ENCODE measurements at places on chromosomes 3 and 15. TPM values are rescaled to one million over a fixed set of nuclear protein-coding genes. Genes with fewer than 3 reads are reported as not detected.

- no peak for DNase-seq
Measured at GRCh38 chr3:180184816-180185215, 148.1 kb upstream of the PEX5L start.

GRCh38 chr3:179872842-179873241 is 163.9 kb downstream of the PEX5L start:
- DNase-seq = peak; percentile 11

GRCh38 chr15:74788042-74788682 is 6.3 kb downstream of the CSK start:
- no peak for DNase-seq

DNA sequence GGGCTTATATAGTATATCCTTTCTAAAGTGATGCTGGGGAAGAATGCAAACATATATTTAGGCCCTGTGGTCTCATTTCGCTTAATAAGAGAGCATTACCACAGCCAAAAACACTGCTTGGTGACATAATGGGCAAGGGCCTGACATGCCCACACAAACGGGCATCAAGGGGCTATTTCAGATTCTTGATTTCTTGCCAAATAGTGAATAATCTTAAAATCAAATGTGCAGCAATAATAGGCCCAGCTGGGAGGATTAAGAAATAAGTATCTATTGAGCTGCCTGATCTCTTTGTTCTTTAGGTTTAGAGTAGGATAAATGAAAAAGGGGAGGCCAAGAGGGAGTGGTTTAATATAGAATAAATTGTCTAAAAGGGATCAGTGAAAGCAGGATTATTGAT is 241.0 kb upstream of the GBE1 start:
- DNase-seq = no peak

GRCh38 chr15:98311566-98312188 is 336.7 kb upstream of the IGF1R start:
- peak; percentile 86 for DNase-seq

- DNase-seq = peak; percentile 97
Measured at GRCh38 chr3:151293127-151293526, 14.8 kb upstream of the P2RY14 start.

- DNase-seq = no peak
Measured at GRCh38 chr3:27596334-27596841, 112.2 kb upstream of the SLC4A7 start.

DNA sequence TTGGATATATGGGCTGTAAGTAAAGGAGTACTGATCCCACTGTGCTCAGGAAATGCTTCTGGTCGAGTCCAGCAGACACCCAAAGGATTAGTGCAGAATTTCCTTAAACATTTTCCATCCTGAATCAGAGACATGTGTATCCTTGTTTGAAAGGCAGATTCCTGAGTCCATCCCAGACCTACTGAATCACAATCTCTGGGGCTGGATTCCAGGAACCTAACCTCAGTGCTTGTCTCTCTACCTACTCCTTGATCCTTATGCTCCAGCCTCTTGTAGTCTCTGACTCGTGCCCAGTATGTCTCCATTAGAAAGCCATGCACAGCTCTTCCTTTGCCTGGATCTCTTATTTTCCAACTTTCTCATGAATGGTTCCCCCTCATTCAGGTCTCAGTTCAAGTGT is 585.8 kb downstream of the NLGN1 start:
- DNase-seq = no peak

- no peak for DNase-seq
Measured at GRCh38 chr3:100865442-100865841, 127.8 kb downstream of the ABI3BP start.

DNA sequence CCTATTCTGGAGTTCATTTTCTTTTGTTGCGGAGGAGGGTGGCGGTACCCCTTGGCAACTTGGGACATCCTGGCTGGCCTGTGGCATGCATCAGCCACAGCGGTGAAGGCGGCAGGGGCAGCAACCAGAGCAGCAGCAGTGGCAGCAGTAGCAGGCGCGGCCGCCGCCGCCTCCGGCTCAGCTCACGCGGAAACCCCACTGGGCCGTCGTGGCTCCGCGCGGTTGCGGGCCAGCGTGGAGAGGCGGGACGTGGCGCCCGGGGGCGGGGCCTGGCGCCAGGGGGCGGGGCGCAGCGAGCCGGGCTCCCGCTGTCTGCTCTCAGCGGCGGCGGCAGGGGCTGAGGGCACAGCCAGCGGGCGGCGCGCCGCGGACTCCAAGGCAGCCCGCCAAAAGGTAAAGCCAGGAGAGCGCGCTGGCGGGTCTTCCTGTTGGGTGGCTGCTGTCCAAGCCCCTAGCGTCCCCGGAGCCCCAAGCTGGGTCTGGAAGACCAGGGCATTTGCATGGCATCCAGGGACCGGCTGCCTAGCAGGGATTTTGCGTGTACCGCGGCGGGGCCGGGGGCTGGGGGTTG is 334.4 kb upstream of the THRB start:
- DNase-seq = peak; percentile 15

- no peak for DNase-seq
Measured at GRCh38 chr3:132407025-132407424, 10.3 kb upstream of the DNAJC13 start.

DNA sequence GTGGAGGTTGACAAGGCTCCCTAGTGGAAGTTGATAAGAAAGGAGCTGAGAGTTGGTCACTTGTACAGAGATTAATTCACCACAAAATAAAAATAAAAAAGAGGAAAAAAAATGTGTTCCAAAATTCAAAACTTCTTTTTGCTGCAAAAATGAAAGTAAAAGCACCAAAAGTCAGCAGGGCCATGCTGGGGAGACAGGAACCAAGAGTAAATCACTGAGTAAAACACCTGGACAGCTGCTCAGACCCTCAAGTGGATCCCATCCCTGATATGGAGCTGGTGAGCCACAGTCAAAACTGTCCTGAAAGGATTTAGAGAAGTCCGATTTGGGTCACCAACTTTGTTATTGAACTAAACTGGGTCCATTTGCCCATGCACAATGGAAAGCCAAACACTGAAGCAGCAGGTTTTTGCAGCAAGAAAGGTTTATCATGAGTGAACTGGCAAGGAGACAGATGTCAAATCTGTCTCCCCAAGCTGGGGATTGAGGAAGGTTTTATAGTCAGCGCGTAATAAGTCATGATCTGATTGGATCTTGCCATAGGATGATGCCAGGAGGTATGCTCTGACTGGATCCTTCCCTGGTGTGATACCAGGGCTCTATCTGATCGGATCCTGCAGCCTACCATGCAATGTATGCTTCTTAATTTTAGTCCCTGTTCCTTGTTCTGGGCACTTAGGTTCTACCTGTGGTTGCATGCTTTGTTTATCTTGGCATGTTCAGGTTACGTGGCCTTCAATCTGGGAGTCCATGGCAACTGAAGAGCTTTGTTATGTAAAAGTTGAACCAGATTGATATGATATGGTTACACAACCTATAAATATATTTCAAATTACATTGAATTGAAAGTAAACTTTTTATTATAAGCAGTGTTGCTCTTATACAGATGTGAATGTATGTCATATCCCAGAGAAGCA is 313.2 kb downstream of the POLQ start:
- no peak for DNase-seq

DNA sequence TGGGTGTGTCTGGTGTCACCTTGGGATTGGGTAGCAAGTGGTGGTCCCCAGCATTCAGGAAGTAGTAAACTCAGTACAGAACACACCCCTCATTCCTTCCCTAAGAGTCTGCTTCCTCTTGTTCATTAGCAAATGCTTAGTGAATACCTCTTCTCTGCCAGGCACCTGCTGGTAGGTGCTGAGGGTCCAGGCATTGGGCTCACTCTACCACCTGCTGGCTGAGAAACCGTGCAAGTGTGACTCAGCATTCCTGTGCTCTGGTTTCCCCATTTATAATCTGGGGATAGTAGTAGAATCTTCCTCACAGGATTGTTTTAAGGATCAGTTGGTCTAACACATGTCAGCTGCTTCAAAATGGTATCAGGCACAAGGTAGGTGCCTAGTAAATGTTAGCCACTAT is 4.8 kb downstream of the SHF start:
- no peak for DNase-seq

DNA sequence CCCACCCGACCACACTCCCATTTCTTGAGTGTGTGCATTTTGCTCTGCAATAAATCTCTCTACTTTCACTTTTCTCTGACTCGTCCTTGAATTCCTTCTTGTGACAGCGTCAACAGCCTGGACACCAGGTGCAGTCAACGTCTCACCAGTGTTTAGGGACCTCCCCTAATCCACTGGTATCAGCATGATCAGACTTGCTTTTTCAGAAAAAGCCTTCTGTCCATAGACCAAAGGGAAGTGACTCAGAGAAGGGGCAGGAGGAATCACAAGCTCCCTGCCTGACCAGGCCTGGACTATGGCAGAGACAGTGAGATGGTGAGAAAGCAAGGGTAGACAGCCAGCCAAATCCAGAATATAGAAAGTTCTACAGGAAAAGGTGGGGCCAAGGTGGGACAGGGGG is 15.5 kb downstream of the CCR5 start:
- DNase-seq = peak; percentile 47

- no peak for DNase-seq
Measured at GRCh38 chr3:128663151-128663550, 12.5 kb upstream of the RPN1 start.

DNA sequence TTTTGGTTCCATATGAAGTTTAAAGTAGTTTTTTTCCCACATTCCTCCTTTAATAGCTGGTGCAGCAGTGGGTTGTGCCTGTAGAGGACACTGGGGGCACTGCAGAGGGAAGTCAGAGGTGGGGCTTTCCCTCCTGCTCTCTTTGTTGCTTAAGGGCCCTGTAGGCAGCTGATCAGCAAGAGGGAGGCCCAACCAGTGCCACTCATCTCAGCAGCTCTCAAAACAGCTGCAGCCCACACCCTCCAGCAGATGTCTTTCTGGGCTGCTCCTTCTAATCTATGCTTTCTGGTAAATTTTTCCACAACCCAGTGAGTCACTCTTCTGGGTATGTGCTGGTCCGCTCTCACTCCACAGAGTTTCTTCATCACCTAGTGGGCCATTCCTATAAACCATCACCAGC is 263.8 kb downstream of the FEZF2 start:
- DNase-seq = peak; percentile 32

DNA sequence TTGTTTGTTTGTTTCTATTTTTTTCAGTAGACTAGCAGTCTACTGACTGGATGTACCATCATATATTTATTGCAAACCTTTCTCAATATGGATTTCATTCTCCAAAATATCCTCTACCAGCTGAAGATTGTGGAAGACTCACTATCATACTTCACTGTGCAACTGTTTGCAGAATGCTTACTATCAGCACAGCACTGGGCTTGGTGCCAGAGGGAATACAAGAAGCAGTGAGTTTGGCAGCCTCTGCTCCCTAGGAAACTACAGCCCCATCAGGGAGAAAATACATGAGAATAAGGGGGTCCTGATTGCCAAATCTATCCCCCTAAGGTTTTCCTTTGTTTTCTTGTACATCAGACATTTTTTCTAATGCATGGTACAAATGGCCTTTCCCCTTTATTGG is 27.5 kb downstream of the AQP9 start:
- DNase-seq = no peak

DNA sequence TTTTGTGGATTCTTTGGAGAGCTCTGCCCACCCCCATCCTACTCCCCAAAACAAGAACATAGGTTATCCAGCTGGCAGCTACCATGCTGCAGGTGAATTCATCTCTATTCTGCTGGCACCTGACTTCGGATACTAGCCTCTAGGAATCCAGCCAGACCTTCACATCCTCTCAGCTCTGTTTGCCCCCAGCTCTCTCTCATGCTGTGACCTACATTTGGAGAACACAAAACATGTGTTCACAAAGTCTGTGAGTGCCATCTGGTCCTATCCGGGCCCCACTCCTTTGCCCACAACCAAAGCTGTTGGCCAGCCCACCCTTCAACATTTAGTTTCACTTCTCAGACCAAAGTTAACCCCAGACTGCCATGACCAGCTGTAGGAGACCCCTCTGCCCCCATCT is 89.4 kb upstream of the C3orf80 start:
- DNase-seq = no peak

- DNase-seq = no peak
Measured at GRCh38 chr15:73258271-73259108, 110.3 kb downstream of the HCN4 start.

DNA sequence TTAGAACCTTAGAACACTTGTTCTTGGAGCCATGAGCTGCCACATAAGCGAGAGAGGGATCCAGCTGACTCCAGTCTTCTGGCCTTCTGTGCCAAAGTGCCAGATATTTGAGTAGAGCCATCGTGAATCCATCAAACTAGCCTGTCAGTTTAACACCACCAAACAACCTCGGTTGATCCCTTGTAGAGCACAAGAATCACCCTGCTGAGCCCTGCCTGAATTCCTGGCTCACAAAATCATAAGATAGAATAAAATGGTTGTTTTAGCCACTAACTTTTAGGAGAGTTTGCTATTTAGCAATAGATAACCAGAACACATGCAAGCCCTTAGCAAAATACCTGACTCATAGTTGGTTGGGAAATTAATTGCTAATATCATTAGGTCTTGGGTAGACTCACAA is 407.6 kb upstream of the PROK2 start:
- no peak for DNase-seq

DNA sequence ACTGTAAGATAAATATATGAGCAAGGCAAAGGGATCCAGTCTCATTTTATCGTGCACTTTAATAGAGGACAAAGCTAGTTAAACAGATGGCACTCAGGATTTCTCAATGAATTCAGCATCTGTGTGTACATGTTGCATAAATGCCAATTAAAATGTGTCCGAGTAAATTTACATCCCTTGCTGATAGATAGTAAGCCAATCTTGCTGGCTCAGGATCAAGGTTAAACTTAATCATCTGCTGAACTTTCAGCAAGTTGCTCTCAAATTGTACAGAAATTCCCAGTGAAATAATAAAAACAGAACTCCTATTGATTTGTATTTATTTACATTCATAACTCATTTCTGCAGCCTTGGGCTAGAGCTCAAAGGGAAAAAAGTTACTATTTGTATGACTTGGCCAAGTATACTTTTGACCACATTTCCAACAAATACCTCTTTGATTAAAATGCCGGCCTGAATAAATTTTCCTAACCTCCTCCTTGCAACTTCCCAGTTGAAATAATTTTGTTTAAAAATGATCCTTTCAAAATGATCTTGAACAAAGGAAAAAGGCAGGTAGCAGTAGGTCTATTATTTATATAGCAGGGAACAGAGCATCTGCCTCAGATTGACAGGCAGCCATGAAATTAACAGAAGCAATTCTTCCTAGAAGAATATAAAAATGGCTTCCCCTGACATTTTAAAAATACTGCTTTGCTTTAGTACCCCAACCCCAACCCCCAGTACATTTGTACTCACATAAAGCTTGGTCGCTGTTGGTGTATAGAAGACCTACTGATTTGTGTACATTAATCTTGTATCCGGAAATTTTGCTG is 1001.9 kb downstream of the ROBO1 start:
- DNase-seq = peak; percentile 72

C3orf22 gene
- not detected for total RNA-seq

CRABP1 gene
- not detected for total RNA-seq

ZNF860 gene
- 3.9 TPM for total RNA-seq

BOC gene
- total RNA-seq = not detected

MTFMT gene
- 33.6 TPM for total RNA-seq

ACAN gene
- total RNA-seq = 0.77 TPM

SLC6A11 gene
- 0.13 TPM for total RNA-seq

PEX5L gene
- total RNA-seq = 0.21 TPM

NISCH gene
- 19.9 TPM for total RNA-seq

GLDN gene
- not detected for total RNA-seq

TBC1D2B gene
- total RNA-seq = 16.8 TPM

CFAP161 gene
- 0.29 TPM for total RNA-seq

ZNF662 gene
- 0.13 TPM for total RNA-seq
